ENCODE measurements at places on chromosomes 1 and 21.

GRCh38 chr1:18912550-18912949, 10.2 kb upstream of the ALDH4A1 start:
- no peak for DNase-seq

DNA sequence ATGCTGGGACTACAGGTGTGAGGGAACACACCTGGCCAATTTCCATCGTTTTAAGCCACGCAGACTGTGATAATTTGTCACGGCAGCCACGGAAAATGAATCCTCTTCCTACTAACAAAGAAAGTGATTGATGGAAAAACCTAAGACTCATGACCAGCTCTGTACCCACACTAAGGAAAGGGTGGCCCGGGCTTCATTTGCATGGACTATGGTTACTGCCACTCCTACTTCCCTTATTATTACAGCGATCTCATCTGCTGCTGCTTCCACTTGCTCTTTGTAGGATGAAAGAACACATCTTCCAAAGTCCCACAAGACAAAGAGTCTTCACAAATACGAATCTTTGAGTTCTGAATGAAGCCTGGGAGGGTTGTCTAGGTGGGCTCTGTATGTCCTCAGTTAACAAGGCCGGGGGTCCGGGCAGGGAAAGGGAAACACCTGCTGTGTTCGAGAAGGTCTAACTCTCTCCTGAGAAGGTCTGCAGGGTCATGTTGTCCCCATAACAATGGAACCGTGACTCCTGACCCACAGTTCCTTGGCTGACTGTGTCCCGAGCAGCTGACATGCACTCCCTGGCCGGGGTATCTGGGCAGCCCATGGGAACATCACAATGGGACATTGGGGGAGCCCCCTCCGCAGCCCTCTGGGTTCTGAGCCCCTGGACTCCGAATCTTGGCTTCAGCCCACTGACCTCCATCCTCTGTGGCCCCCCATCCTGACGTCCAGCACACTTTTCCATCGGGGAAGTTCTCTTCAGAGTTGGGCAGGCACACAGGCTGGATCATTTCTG, 13.3 kb upstream of the TFF1 start:
- no peak for DNase-seq

GRCh38 chr1:191963286-191963685, 195.0 kb upstream of the RGS18 start:
- no peak for DNase-seq

DNA sequence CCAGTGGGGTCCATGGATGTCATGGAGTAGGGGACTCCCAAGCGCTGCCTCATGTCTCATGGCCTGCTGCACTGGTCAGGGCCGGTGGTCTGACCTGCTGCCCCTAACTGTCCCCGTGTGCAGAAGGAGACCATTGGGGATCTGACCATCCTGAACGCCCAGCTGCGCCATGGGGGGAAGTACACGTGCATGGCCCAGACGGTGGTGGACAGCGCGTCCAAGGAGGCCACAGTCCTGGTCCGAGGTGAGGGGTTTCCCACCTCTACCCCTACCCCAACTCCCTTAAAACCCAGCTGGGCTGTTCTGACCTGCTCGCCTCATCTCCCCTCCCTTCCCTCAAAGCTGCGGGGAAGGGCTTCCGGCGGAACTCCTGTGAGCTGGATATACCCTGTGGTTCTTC, 18.6 kb downstream of the TMEM81 start:
- no peak for DNase-seq

GRCh38 chr1:77271852-77272580, 9.8 kb upstream of the AK5 start:
- no peak for DNase-seq
